Adipose tissue (tissue), 3 donors: ENCODE measurements at places on chromosomes 5 and 9. TPM values are rescaled to one million over a fixed set of nuclear protein-coding genes. Genes with fewer than 3 reads are reported as not detected.

The CDC20B gene
- not detected for polyA plus RNA-seq

The OGN gene
- 10.6 TPM for polyA plus RNA-seq

The VLDLR gene
- 14.6 TPM for polyA plus RNA-seq

The LCN2 gene
- polyA plus RNA-seq = 15.6 TPM

The TCF7 gene
- 4.7 TPM for polyA plus RNA-seq

The PCDHGB2 gene
- 0.90 TPM for polyA plus RNA-seq

The CATSPER3 gene
- not detected for polyA plus RNA-seq

The PCAT7 gene
- polyA plus RNA-seq = 0.03 TPM

The IL7R gene
- 4.3 TPM for polyA plus RNA-seq

The MYMK gene
- polyA plus RNA-seq = not detected

The EPB41L4B gene
- 34.7 TPM for polyA plus RNA-seq

The ESM1 gene
- 0.82 TPM for polyA plus RNA-seq

The GRM6 gene
- not detected for polyA plus RNA-seq

The TRPM3 gene
- 0.10 TPM for polyA plus RNA-seq

The SH2D3C gene
- 4.8 TPM for polyA plus RNA-seq
